ENCODE measurements at places on chromosomes 12 and 14. TPM values are rescaled to one million over a fixed set of nuclear protein-coding genes. Genes with fewer than 3 reads are reported as not detected.

DNA sequence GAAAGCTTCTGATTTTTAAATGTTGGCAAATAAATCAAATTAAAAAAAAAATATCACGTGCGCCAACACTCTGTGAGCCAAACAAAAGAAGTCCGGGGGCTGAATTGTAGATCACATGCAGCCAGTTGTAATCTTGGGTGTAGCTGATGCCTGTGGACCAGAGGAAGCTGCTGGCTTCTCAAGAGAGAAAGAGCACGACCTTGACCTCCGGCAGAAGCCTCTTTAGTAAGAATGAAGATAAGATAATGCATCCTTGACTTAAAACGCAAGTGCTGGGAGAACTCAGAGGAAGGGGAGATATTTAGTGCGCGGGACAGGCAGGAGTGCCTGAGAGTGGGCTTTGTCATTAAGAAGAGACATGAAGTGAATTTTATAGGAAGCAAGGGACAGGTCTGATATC lies 162.8 kb upstream of the TBX3 start:
- DNase-seq = no peak

GRCh38 chr14:54667026-54667744 lies 100.3 kb downstream of the SAMD4A start:
- DNase-seq = no peak

DNA sequence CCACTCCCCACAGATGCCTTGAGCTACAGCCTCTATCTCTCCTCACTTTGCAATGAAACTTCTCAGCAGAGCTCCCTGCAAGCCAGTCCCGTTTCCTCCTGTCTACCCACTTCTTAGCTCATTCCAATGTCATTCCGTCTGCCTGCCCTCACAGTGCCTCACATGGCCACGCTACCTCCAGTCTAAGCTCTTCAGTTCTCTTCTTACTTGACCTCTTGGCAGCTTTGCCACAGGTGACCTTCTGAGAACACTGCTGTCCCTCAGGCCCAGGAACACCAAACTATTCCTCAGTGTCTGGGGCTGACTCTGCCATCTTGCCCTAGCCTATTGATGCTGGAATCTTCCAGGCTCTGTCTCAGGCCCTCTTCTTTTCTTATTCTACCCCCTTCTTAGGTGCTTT lies 110.1 kb downstream of the EGLN3 start:
- DNase-seq = no peak

GRCh38 chr14:72528059-72528862 lies 365.6 kb downstream of the DPF3 start:
- no peak for DNase-seq

DNA sequence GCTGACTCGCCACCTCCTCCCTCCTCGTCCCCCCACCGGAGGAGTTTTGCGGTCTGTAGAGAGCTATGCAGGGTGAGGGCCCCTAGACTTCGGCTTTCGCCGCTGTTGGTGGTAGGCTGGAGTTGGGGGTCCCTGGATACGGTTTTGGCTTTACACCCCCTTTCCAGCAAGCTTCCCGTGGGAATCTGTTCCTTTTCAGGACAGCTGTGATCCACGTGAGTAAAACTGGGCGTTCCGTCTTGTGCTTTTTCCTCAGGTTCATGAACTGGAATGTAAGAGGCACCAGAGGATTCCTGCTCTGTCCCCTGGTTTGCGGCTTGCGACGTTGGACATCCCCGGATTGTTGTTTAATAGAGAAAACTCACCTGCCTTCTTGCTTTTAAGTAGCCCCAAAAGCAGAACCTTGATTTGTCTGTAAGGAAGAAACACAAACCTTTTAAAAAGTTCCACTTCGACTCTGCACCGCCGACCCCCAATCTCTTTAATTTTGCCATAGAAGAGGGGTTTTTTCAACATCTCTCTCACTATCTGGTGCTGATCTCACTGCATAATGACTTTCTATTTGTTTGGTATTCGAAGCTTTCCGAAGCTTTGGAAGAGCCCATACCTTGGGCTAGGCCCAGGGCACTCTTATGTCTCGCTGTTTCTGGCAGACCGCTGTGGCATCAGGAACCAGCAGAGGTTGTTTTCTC lies 490 bp downstream of the PRORP start:
- no peak for DNase-seq

GRCh38 chr12:24728366-24728765 lies 220.5 kb downstream of the BCAT1 start:
- DNase-seq = no peak

- peak; percentile 53 for DNase-seq
These were observed 8.9 kb downstream of the AJUBA start for GRCh38 chr14:22973217-22974032.

DNA sequence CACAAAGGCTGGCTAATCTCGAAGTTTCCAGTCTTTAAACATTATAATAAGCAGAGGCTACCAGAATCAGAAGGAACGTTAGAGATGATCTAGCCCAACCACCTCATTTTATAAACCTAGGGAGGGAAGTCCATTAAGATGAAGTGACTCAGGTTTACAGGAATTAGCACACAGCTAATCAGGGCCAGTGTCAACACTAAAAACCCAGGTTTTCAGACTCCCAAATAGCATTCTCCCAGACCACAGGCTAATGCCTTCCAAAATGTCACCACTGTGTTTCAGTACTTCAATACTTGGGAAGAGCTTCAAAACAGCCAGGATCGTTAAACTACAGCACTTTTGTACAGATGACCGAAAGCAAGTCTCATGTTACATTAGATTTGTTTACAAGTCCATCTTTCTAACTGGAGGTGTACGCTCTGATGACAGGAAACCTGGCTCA lies 89.2 kb downstream of the FOXN3 start:
- DNase-seq = no peak

GRCh38 chr12:111720457-111720856 lies 34.6 kb downstream of the ACAD10 start:
- no peak for DNase-seq

The TSHR gene
- polyA plus RNA-seq = not detected

The FAM181A gene
- polyA plus RNA-seq = not detected

The CLEC2B gene
- 72.9 TPM for polyA plus RNA-seq

The PPP2R5C gene
- 342 TPM for polyA plus RNA-seq

Measured in CD8-positive, alpha-beta memory T cell (primary cell).